ENCODE measurements at places on chromosomes 3 and 15. TPM values are rescaled to one million over a fixed set of nuclear protein-coding genes. Genes with fewer than 3 reads are reported as not detected.
A peak's percentile ranks its signal among the peaks of the same experiment; 100 is the strongest.

GRCh38 chr15:59550956-59551355 lies 60.6 kb upstream of the GCNT3 start:
- ATAC-seq, result no peak

- ATAC-seq, result peak; percentile 41
These were observed 125.4 kb upstream of the MME start for GRCh38 chr3:154954757-154955156.

DNA sequence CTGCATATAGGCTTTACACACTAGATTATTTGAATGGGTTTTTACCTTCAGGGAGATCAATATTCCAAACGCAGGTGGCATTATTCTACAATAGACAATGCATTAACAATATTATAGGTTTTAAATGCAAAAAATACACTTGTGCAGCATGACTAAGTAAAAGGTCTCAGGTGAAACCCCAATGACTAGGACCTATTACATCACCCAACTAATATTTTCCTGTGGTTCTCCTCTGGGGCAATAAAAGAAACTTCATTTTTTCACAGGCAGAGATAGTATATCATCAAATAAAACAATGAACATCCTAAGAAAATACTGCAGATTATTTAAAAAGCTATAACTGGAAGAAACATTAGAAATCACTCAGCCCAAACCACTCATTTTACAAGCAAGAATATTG lies 375.3 kb downstream of the ROBO1 start:
- ATAC-seq, result no peak

DNA sequence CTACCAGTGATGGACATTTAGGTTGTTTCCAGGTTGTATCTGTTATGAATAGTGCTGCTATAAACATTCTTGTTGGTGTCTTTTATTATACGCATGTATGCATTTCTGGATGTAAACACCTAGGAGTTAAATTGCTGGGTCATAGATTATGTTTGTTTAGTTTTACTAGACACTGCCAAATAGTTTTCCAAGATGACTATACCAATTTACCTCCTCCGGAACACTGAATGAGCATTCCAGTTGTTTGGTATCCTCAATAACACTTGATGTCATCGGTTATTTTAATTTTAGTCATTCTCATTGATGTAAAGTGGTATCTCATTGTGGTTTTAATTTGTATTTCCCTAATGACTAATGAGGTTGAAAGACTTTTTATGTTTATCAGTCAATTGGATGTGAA lies 36.6 kb upstream of the ARID3B start:
- no peak for ATAC-seq

GRCh38 chr3:184561913-184562877 lies 610 bp downstream of the EPHB3 start:
- ATAC-seq, result peak; percentile 4

DNA sequence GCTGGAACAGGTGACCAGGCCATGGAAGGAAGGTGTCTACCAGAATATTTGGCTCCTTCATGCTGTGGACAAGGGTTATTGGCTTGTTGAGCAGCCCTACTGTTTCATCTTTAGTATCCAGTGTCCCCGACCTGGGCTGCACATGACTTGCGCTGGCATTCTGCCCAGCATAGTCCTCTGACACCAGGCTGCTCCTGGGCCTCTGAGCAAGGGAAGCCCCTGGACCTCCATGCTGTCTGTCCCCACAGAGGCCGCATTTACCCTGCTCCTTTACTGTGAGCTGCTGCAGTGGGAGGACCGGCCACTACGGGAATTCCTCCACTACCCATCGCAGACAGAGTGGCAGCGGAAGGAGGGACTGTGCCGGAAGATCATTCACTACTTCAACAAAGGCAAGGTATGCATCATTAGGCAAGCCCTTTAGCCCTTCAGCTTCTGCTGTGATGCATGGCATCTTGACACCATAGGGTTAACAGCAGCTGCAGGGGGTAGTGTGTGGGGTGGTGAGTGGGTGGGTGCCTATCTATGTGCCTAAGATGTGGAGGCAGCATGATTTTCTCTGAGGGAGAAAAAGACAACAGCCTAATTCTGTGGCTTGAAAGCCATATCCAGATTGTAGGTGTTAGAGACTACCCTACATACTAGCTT lies 44.0 kb upstream of the MANF start:
- ATAC-seq, result no peak

DNA sequence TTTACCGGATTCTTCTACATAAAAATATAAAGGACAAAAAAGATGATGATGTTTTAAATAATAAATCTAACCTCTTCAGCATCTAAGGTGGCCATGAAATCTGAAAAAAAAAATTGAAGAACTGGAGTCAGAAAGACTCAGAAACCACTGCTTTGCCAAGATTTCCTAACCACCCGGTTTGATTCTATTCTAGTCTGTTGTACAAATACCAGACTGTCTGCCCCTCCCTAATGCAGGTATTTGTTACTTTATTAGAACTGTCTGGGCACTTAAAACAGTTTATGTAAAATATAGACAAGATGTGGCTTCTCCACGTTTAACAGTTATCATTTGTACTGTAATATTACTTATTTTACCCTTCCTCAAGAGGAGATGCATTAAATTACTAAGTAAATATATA lies 48.8 kb downstream of the UACA start:
- ATAC-seq, result no peak

DNA sequence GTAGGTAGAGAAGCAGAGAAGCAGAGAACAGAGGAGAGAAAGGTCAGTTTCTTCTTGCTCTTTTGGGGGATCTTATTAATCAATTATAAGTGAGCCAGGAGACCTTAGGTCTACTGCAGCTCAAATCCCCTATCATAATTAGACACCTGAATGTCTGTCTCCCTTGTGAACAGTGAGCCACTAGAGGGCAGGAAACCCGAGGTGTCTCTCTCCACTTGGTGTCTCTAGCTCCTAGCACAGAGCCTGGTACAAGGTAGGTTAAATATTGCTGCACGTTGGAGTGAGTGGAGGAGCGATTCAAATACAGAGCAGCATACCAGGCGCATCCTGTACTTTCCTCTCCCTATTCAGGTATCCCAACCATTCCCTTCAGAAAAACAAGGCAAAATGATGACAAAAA lies 2.0 kb upstream of the ST8SIA2 start:
- peak; percentile 64 for ATAC-seq

DNA sequence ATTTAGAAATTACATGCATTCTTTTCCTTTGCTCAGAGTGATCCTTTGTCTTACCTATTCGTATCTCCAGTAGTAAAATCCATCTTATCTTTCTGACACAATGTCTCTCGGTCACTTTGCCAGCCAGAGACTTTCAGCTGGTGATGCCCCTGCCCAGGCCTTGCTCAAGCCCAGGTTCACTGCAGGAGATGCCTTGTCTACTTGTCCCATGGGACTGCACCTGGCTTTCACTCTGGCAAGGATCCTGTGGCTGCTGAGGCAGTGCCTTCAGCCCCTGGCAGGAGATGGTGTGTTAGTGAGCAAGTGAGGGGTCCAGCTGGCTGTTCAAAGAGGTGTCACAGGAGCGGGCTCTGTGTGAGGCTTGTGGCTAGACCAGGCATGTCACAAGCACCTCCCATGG lies 1268.9 kb downstream of the OTOL1 start:
- no peak for ATAC-seq

DNA sequence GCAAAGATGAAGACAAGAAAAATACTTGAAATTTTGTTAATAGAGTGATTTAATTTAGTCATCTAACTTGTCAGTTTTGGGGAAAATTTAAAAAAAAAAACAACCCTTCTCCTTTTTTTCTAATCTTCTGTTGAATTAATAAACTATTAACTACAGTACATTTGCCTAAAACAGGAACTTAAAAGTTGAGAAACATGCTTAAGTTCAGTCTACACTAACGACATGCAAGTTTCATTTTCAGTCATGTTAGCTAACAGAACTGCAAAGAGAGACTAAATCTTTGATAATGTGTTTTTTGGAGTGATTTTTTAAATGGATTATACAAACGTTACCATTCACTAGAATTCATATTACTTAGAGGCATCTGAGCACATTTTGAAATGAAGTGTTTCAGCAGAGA lies 71.9 kb upstream of the MBNL1 start:
- ATAC-seq, result no peak

DNA sequence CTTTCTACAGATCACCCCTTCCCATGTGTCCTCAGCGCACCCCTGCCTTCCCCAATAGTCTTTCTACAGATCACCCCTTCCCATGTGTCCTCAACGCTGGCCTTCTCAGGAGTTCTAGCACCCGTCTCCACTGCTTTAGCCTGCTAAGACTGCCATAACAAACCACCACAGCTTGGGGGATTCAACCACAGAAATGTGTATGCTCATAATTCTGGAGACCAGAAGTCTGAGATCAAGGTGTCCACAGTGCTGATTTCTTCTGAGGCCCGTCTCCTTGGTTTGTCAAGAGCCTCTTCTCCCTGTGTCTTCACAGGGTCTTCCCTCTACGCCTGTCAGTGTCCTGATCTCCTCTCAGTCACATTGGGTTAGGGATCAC lies 68.1 kb upstream of the CGNL1 start:
- ATAC-seq, result no peak

GRCh38 chr3:52110502-52110901 lies 43.7 kb downstream of the POC1A start:
- no peak for ATAC-seq

GRCh38 chr15:62450061-62450460 lies 285.0 kb upstream of the C2CD4B start:
- ATAC-seq, result no peak

Gene GREM1
- total RNA-seq, result 9.2 TPM

Gene SAMMSON
- total RNA-seq, result not detected

Gene GASK1A
- 2.9 TPM for total RNA-seq

Gene GOLGA6L22
- 0.08 TPM for total RNA-seq

Gene CFAP100
- not detected for total RNA-seq

Gene EXD1
- total RNA-seq, result not detected

Gene WDR93
- not detected for total RNA-seq

Data from esophagus mucosa (tissue), 1 donor.